ENCODE measurements at places on chromosomes 4 and X. TPM values are rescaled to one million over a fixed set of nuclear protein-coding genes. Genes with fewer than 3 reads are reported as not detected.

DNA sequence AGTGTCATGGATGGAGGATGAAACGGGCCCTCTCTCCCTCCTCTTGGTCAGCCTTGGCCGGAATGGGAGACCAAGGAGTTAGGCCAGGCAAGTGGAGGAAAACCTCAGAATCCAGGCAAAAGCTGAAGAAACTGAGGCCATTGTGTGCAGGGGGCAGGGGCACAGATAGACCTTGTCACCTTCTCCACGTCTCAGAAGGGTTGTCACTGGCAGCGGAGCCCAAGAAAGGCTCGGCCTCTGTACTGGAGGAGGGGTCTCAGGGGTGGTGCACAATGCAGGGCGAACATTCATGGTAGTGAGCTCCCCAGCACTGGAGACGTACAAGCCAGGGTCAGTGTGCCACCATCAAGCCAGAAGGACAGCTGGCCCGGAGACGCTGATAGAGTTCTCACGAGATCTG lies 139.5 kb downstream of the CPZ start:
- no peaks in the 10 kb centered on the region for H3K36me3 ChIP-seq
- DNase-seq, result no peak
- no peaks in the 10 kb centered on the region for H3K4me1 ChIP-seq

DNA sequence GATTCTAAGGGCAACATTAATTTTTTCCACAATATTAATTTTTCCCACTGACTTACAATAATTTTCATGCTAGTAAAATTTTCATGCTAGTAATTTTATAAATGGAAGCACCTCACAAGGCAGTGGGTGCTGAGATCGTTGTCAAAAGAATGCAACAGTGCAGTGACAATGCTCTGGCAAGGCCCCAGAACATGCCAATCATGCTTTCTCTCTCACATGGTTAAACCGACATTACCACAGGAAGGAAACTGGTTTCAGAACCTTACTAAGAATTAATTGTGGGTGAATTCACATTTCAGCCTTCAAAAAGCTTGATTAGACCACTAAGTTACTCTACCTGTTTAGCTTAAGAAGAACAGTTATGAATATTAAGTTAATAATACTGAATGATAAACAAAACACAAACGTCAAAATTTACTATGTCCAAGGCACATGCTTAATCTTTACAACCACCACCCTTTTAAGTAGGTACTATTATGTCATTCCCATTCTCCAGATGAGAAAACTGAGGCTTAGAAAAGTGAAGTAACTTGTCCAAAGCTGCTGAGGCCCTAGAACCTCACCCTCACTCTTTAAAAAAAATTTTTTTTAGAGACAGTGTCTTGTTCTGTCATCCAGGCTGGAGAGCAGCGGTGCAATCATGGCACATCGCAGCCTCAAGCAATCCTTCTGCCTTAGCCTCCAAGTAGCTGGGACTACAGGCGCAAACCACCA lies 10.0 kb upstream of the OPHN1 start:
- H3K27ac ChIP-seq, result no peak overlapping the region
- no peaks in the 10 kb centered on the region for H3K36me3 ChIP-seq
- no peak for DNase-seq

DNA sequence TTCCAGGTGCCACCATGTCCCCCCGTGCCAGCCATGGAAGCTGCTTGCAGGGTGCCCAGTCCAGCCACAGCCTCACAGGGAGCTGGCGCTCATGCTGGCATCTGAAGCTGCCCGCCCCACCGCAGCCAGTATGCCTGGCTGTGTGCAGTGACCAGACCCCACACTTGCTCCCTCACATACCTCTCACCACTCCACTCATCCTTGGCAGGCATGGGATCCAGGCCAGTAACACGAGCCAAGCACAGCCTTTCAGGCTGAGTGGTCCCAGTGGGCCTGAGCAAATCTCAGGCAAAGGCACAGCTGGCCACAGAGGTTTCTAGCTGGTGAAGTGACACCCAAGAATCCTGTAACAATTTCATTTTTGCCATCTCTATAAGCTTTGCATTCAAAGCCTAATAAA lies 48.4 kb upstream of the SEC24B start:
- no peak for DNase-seq
- no peak overlapping the region for H3K4me3 ChIP-seq
- H3K4me1 ChIP-seq, result no peaks in the 10 kb centered on the region
- H3K27me3 ChIP-seq, result no peaks in the 10 kb centered on the region

Gene DRD5
- total RNA-seq, result not detected

DNA sequence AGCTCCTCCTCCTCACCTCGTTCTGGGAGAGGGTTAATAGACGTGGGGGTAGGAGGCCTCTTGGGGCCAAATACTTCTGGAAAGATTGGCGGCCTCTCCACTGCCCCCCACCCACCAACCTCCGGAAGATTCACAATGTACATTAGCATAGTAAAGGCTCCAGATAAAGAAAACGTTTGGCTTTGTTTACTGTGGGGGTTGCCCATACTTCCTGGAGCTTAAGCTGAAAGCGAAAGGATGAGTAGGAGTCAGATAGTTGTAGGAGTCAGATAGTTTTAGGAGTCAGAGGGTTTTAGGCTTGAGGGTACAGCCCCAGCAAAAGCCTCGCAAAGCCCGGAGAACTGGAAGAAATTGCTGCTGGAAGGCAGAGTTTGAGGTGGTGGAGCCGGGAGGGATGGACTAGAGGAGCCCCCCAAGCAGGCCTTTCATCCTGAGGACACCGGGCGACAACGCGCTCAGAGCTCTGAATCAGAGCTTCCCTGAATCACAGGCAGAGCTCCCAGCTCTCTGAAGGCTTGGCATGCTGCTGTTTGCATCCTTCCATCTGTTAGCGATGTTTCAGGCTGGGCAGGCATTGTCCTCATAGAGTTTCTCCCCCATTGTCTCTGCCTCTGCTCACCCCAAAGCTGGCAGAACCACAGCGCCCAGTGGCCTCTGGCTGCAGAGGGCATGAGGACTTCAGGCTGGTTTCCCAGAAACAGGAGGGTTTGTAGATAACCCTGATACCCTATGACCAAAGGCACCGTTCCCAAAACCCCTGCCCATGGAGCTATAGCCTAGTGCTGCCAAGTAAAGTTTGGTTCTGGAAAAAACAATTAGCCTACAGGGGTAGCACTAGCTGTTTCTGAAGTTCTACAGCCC lies 280.7 kb downstream of the BCOR start:
- no peak overlapping the region for H3K4me3 ChIP-seq
- H3K27ac ChIP-seq, result peak overlapping the region; percentile 1
- peaks cover 11% of the 10 kb centered on the region for H3K4me1 ChIP-seq
- no peaks in the 10 kb centered on the region for H3K36me3 ChIP-seq

Gene RAB41
- not detected for total RNA-seq

GRCh38 chrX:111648802-111649201 lies 32.2 kb upstream of the ALG13 start:
- no peaks in the 10 kb centered on the region for H3K36me3 ChIP-seq
- no peak overlapping the region for H3K27ac ChIP-seq
- no peak overlapping the region for H3K4me3 ChIP-seq
- no peaks in the 10 kb centered on the region for H3K4me1 ChIP-seq
- no peak for DNase-seq
- H3K27me3 ChIP-seq, result no peaks in the 10 kb centered on the region

GRCh38 chr4:101005659-101006058 lies 341.7 kb downstream of the PPP3CA start:
- no peaks in the 10 kb centered on the region for H3K36me3 ChIP-seq
- H3K4me3 ChIP-seq, result no peak overlapping the region
- no peaks in the 10 kb centered on the region for H3K4me1 ChIP-seq
- no peak for DNase-seq
- no peak overlapping the region for H3K27ac ChIP-seq

Gene CYTL1
- total RNA-seq, result 0.17 TPM

DNA sequence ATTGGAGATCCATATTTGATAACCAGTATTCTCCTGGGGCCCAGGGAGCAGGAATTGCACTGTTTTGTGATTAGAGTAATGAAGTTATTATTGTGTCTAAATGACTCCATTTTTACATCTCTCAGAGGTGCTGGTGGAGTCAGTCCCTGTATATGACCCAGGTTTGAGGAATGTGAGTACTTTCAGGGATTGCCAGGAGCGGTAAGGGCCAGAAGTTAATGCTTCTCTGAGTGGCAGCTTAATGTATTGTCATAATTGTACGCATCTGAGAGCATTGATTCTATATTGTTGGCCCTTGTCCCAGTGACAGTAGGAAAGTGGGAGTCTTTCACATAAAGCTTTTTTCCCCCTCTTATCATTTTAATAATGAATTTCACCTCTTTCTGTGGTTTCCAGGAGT lies 146.2 kb downstream of the GATB start:
- no peak overlapping the region for H3K27ac ChIP-seq
- H3K27me3 ChIP-seq, result no peaks in the 10 kb centered on the region
- H3K4me3 ChIP-seq, result no peak overlapping the region

DNA sequence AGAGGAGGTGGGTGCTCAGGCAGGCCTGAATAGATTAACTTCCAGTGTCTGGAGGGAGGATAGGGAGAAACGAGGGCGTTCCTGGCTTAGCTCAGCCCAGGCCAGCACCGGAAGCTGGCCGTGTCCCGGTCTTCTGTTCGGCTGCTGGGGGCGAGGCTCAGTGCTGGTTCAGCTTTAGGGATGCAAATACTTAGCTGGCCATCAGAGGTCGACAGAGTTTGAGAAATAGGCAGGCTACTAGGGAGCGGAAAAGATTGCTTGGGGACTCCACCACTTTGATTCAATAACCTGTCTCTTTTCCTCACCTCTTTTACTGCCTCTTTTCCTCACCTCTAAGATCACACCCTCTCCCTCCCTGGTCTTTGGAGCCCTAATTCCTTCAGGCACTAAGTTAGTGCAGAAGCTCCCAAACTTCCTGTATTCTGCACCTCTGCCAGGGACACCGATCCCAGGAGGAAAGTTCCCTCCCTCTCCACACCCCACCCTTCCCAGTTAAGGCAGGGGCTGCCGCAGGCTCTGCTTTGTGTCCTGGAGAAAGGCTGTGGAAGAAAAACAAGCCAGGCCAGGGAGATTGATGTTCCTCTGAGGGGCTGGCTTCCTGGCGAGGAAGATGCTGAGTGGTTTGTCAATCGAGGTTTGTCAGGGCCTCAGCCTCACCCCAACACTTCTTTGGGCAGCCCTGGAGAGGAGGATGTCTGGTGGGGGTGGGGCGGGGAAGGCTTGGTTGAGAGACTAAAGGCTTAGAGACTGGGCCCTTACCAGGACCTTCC lies 6.0 kb upstream of the EFNB1 start:
- DNase-seq, result peak; percentile 44
- H3K27ac ChIP-seq, result no peak overlapping the region
- no peaks in the 10 kb centered on the region for H3K4me1 ChIP-seq
- no peak overlapping the region for H3K4me3 ChIP-seq
- no peaks in the 10 kb centered on the region for H3K27me3 ChIP-seq
- no peaks in the 10 kb centered on the region for H3K36me3 ChIP-seq

Gene PNMA5
- total RNA-seq, result not detected

DNA sequence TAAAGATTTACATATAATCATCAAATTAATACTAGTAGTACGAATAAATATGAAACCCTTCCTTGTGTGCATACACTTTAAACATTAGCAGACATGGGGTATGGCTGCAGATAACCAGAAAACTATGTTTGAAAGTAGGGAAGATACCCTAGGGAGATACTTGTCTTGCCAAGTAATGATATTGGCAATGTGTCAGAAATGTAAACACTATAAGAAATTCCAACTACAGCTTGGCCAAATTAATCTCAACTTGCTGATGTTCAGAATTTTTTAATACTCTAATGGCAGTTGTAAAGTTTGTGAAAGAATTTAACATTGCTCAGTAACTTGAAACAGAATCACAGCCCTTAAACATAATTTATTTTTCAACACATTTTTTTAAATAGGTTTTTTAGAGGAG lies 27.4 kb upstream of the HPGD start:
- no peak overlapping the region for H3K4me3 ChIP-seq
- H3K27ac ChIP-seq, result no peak overlapping the region
- no peak for DNase-seq

DNA sequence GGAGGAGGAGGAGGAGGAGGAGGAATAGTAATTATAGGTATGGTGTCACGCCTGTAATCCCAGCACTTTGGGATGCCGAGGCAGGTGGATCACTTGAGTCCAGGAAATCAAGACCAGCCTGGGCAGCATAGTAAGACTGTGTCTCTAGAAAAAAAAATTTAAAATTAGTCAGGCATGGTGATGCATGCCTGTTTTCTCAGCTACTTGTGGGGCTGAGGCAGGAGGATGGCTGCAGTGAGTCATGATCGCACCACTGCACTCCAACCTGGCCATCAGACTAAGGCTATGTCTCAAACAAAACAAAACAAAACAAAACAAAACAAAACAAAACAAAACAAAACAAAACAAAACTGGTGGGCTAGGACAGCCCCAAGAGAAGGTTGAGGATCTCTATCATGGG lies 3.0 kb downstream of the STARD8 start:
- H3K4me3 ChIP-seq, result no peak overlapping the region
- DNase-seq, result peak; percentile 53
- H3K4me1 ChIP-seq, result no peaks in the 10 kb centered on the region
- H3K36me3 ChIP-seq, result no peaks in the 10 kb centered on the region
- H3K27me3 ChIP-seq, result no peaks in the 10 kb centered on the region

GRCh38 chrX:103586314-103586646 lies 965 bp downstream of the TCEAL4 start:
- DNase-seq, result peak; percentile 7
- H3K4me1 ChIP-seq, result no peaks in the 10 kb centered on the region
- peak overlapping the region; percentile 82 for H3K27ac ChIP-seq
- peaks cover 2% of the 10 kb centered on the region for H3K36me3 ChIP-seq
- H3K4me3 ChIP-seq, result peak overlapping the region; percentile 73

Gene MAGEA11
- not detected for total RNA-seq

DNA sequence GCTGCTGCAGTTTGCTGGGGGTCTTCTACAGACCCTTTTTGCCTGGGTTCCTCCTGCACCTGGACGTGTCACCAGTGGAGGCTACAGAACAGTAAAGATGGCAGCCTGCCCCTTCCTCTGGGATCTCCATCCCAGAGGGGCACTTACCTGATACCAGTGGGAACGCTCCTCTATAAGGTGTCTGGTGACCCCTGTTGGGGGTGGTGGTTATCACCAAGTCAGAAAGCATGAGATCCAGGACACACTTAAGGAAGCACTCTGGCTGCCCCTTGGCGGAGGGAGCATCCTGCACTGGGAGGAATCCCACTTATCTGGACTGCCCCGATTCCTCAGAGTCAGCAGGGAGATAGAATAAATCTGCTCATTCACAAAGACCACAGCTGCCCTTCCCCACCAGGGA lies 218.9 kb upstream of the GALNTL6 start:
- no peaks in the 10 kb centered on the region for H3K36me3 ChIP-seq
- H3K27me3 ChIP-seq, result no peaks in the 10 kb centered on the region
- no peak overlapping the region for H3K27ac ChIP-seq
- DNase-seq, result no peak
- no peaks in the 10 kb centered on the region for H3K4me1 ChIP-seq
